ENCODE measurements at places on chromosomes 5 and 9. TPM values are rescaled to one million over a fixed set of nuclear protein-coding genes. Genes with fewer than 3 reads are reported as not detected.

DNA sequence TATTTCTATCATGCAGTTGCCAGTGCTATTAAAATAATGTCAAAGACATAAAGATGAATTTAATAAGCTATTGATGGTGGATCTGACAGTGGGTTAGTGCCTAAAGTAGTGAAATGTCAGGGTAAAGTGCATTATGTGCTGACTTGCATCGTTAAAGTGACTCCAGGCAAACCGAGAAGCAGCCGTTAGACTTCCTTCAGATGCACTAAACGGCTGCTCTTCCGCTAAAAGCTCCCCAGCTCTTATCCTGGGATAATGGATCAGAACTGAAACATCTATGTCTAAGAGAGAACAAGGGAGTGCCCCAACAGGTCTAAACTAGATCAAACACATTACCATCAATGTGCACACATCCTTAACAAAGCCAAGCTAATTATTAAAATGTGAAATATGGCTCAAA lies 468.2 kb downstream of the NTRK2 start:
- no peak overlapping the region for H3K27ac ChIP-seq
- no peaks in the 10 kb centered on the region for H3K27me3 ChIP-seq
- no peak for DNase-seq
- no peaks in the 10 kb centered on the region for H3K4me1 ChIP-seq
- H3K36me3 ChIP-seq, result no peaks in the 10 kb centered on the region

GRCh38 chr5:168941901-168942300 lies 359.0 kb downstream of the SLIT3 start:
- H3K27ac ChIP-seq, result no peak overlapping the region
- H3K36me3 ChIP-seq, result no peaks in the 10 kb centered on the region

DNA sequence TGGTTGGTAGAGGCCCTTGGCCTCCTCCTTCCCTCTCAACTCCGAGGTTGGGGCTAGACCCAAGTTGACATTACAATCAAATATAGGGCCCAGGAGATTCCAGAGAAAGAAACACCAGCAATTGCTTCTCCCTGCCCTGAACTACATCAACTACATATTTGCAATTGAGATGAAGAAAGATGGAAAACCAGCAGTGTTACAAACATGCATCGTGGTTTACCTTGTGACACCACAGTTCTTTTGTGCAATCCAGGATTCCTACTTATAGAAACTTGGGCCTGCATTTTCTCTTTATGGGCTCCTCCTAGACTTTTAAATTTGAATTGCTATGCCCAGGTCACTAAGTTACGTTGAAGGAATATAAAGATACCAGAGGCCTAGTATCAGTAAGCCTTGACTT lies 126.7 kb downstream of the DCP2 start:
- H3K27me3 ChIP-seq, result no peaks in the 10 kb centered on the region
- no peak overlapping the region for H3K4me3 ChIP-seq
- H3K4me1 ChIP-seq, result peaks cover 2% of the 10 kb centered on the region
- H3K36me3 ChIP-seq, result peaks cover 7% of the 10 kb centered on the region
- DNase-seq, result no peak
- no peak overlapping the region for H3K27ac ChIP-seq

DNA sequence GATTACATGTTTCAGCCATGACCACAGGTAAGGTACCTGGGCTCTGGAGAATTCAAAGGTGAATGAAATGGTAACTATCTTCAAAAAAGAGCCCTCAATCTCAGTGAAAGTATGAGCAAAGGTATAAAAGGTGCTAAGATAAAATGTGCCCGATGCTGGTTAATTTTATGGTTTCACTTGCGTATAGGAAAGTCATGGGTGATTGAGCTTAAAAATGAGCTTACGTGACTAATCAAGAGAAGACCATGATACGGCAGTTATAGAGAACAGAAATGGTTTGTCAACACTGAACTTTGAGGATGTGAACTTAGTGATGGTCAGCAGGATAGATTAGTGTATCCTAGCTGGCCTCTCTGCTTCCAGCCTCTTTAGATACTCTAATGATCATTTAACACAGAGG lies 320.1 kb downstream of the DEPDC1B start:
- H3K4me3 ChIP-seq, result no peak overlapping the region
- H3K27ac ChIP-seq, result no peak overlapping the region
- H3K4me1 ChIP-seq, result no peaks in the 10 kb centered on the region
- peaks cover 6% of the 10 kb centered on the region for H3K27me3 ChIP-seq

GRCh38 chr5:178357121-178357521 lies 124.5 kb upstream of the PHYKPL start:
- H3K36me3 ChIP-seq, result no peaks in the 10 kb centered on the region
- DNase-seq, result no peak
- peaks cover 12% of the 10 kb centered on the region for H3K4me1 ChIP-seq

- no peaks in the 10 kb centered on the region for H3K36me3 ChIP-seq
- DNase-seq, result no peak
- no peaks in the 10 kb centered on the region for H3K27me3 ChIP-seq
- H3K27ac ChIP-seq, result no peak overlapping the region
- no peaks in the 10 kb centered on the region for H3K4me1 ChIP-seq
These were observed 266.0 kb upstream of the ZNF462 start for GRCh38 chr9:106596984-106597383.

IL17B gene
- total RNA-seq, result not detected

All from progenitor cell of endocrine pancreas (in vitro differentiated cells).